ENCODE measurements at places on chromosomes 16 and 17.
A peak's percentile ranks its signal among the peaks of the same experiment; 100 is the strongest.

GRCh38 chr16:2960183-2961010 lies 3.7 kb upstream of the KREMEN2 start:
- no peak for DNase-seq

GRCh38 chr17:79793924-79794304 lies 3.0 kb downstream of the CBX8 start:
- DNase-seq = no peak

- no peak for DNase-seq
Measured at GRCh38 chr16:48445782-48446533, 60.7 kb upstream of the SIAH1 start.

DNA sequence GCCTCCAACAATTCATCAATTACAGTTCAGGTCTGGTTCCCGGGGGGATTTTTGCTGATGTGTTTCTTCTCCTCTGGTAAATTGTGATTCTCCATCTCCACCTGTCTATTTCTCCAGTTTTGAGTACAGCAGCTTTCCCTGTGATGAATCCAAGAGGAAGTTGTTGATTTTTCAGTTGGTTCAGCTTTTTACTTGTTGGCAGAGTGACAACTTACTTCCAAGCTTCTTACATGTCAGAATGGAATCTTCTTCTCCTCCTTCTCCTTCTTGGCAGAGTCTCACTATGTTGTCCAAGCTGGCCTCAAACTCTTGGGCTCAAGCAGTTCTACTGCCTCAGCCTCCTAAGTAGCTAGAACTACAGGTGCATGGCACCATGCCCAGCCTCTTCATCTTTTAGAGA lies 33.4 kb upstream of the TMEM92 start:
- DNase-seq = no peak

DNA sequence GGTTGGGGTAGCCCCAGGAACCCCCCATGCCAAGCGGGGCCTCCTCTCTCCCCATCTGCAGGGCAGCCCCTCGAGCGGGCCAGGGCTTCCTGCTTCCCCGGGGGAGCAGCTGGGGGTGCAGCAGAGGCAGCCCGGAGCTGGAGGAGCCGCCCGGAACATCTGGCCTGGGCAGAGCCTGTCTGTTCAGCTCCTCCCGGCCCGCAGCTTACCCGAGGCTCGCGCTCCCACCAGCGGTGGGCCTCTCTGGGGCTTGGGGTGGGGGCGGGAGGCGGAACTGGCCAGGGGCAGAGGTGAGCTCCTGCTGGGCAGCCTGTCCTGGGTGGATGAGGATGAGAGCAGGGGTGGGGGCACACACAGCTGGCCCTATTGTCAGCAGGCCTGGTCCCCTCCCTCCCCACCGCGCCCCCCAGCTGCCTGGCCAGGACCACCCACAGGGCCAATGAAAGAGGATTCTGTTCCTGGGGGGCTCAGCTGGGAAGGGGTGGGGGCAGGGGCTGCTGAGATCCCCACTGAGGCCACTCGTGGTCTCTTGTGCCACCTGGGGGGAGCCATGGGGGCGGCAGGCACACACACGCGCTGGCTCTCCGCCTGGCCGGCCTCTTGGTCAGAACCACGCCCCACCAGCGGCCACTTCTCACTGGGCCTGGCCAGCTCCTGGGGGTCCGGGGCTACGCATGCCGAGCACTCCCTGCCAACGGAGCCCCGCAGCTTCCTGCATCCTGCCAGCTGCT lies 34.7 kb downstream of the BAHCC1 start:
- peak; percentile 48 for DNase-seq

DNA sequence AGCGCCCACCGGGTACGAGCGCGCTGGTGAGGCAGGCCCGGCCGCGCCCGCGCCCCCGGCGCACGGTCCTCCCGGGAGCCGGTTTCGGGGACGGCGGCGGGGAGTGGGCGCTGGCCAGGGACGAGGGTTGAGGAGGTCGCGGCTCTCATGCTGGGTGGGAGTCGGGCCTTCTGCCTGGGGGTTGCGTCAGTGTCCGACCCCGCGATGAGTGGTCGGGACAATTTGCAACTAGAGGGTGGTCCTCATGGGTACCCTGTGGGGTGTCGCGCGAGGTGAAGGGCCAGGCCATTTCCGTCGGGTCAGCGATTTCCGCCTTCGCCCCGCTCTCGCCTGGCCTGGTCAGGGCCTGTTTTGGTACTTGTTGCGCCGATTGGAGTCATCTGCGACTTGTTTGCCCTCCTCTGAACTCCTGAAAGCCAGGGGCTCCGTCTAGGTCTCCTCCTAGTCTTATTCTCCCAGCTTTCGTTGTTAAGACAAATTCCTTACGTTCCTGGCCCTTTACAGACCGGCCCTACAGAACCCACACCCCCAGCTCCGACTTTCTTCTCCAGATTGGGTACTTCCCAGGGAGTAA lies 14.9 kb downstream of the NAA60 start:
- DNase-seq = no peak

GRCh38 chr17:42202696-42203095 lies 8.4 kb upstream of the GHDC start:
- DNase-seq = no peak

DNA sequence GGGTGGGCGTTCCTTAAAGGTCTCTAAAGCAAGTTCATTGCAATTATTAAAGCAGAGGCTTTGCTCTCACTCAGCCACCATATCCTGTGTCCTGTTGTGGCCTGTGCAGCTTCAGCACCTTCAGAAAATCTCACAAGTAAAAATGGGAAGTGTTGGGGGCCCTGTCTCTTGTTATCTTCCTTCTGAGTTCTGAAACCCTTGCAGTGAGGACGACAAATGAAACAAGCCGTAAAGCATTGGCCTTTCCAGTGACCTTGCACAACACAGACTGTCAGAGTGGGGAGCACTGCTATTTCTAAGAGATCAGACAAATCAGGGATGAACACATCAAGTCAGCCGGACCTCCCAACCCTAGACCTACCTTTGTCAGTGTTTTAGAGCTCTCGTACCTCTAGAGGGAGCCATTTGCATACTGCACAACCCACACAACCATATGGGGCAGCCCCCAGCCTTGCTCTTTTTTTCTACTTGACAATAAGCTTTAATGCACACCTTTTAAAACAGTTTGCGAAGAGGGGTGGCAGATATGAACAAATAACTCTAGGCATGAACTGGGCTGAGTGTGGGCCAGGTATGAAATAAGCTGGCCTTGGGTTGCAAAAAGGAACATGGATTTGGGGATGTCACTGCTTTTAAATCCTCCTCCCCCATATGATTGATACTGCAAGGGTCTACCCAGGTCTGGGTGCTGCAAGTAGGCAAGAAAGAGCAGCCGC lies 89.8 kb downstream of the KATNIP start:
- DNase-seq = peak; percentile 40

DNA sequence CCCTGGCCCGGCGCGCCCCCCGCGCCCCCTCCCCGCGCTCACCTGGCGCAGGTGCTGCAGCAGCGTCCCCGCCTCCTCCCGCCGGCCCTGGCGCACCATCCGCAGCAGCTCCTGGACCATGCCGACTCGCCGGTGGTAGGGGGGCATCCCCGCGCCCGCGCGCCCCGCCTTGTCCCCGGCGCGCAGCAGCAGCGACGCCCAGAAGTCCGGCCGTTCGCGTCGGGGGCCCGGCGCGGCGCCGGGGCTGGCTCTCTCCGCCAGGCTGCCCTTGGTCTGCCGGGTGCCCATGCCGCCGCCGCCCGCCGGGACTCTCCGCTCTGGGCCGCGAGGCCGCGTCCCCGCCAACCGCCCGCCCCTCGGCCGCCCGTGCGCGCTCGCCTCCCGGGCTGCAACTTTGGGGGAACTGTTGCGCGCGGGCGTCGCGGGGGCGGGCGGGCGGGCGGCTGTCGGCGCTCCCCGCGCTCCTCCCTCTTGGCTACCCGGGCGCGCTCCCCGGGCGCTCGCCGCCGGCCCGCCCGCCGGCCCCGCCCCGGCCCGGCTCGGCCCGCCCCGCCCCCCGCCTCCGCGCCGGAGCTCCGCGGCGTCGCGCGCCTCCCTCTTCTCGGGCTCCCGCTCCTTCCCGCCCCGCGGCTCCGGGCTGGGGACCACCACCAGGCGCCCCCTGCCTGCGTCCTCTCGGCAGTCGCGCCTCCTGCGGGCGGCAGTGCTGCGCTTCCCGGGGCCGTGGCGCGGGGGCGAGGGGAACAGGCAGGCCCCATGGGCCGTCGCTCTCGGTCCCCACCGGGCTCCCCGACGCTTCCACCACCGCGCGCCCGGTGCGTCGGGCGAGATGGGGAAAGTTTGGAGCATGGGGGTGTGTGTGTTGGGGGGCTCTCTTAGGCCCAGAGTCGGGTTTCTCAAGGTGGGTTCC lies at the start of gene LRRC75A:
Gene LRRC75A, minus strand, starts transcription at position 491 of the 910 bp plus-strand sequence. Its CDS starts 203 bp downstream, at position 288.
- peak; percentile 56 for DNase-seq

- DNase-seq = peak; percentile 68
Measured at GRCh38 chr16:21708533-21709115, 44.9 kb downstream of the OTOA start.

DNA sequence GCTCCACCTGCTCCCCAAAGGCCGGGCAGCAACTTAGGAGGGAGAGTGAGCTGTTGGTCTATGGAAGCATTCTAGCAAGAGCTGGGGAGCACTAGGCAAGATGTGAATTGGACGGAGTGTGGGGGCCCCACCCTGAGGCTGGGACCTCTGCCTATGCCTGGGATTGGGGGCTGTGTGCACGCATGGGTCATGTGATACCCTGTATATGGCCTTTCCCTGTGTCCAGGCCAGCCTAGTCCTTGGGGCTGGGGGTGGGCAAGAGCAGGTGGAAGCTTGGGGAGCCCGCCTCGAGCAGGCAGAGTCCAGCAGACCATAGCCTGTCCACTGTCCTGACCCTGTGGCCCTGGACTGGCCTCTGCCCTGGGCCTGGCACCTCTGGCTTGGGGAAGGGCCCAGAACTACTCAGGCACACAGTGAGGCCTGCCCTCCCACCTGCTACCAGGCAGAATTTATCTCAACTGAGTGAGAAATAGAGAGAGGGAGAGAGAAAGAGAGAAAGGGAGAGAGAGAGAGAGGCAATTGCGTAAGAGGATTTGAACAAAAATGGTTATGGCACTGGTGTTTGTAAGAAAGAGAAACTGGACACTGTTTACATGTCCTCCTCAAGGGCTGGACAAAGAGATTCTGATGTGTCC lies 19.1 kb downstream of the PDP2 start:
- DNase-seq = no peak

- DNase-seq = no peak
Measured at GRCh38 chr16:88824256-88825077, 12.7 kb upstream of the APRT start.

GRCh38 chr16:59295993-59296736 lies 562.0 kb upstream of the GOT2 start:
- DNase-seq = no peak

DNA sequence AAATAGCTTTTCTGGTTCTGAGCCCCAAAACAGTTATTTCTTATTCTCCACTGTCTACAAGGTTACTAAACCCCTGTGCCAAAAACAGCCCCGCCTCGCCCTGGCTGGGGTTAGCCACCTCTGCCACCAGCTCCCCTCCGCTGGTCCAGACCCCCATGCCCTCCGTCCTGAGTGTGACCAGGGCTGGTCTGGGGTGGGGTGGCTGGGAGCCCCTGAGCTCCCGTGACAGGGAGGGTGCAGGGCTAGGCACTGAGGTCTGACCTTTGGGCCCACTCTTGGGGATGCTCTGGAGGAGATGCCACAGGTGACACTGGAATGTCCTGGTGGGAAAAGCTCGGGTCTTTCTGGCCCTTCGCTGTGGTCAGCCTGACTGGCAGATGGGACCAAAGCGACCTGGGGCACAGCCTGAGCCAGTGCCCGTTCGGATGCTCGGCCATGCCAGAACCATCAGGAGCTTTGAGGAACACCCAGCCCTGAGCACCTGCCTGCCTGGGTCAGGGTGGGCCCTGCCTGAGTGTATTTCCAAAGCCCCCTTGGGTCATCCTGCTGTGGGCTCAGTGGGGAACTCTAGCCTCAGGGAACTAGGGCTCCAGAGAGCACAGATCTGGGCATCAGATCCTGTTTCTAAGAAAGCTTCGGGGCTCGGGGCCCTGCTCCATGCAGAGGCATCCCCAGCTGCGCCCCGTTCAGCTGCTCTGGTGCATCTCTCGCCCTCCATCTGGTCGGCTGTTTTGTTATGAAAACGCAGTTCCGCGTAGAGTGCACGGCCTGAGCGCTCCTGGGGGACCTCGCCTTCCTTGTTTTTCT lies 72.1 kb upstream of the GNG13 start:
- no peak for DNase-seq

DNA sequence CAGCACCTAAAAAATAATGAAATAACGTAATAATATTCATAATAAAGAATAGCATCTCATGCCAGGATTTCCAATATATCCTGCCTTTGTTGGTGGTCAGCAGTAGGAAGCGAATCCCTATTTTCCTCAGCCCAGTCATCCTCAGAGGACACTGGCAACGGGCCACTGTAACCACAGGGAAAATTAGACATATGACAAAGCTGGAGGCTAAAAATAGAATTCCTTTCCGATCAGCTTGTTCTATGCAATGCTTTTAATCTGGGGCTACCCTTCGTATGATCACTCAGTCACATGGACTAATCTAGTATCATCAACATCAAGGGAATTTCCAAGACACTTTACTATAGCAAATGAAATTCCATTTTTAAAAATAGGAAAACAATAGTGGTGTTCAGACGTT lies 246.9 kb upstream of the KCNJ16 start:
- no peak for DNase-seq

- DNase-seq = no peak
Measured at GRCh38 chr17:71109697-71110096, 940.4 kb downstream of the KCNJ2 start.

DNA sequence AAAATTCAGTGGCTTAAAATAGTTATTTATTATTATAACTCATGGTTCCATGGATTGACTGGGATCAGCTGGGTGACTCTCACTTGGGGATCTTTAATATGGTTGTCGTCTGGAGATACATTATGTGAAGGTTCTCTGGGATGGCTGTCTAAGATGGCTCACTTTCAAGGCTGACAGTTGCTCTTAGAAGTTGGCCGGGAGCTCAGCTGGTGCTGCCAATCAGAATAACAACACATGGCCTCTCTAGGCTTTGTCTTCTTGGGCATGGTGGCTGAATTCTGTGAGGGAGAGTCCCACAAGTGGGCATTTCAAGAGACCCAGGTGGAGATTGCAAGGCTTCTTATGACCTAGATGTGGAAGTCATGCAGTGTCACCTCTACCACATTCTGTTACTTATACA lies 269.7 kb downstream of the CA10 start:
- no peak for DNase-seq

GRCh38 chr16:4703906-4704305 lies 10.5 kb downstream of the NUDT16L1 start:
- DNase-seq = no peak

- no peak for DNase-seq
Measured at GRCh38 chr17:40980596-40980995, 3.5 kb downstream of the KRT40 start.

GRCh38 chr16:83932955-83933673 lies 19.9 kb upstream of the OSGIN1 start:
- DNase-seq = no peak

- DNase-seq = no peak
Measured at GRCh38 chr16:84339311-84339710, 29.0 kb upstream of the ATP2C2 start.

GRCh38 chr17:33945646-33946546 lies 309.2 kb upstream of the CCL2 start:
- DNase-seq = no peak
